ENCODE measurements at places on chromosomes 2 and 18.
A peak's percentile ranks its signal among the peaks of the same experiment; 100 is the strongest.

DNA sequence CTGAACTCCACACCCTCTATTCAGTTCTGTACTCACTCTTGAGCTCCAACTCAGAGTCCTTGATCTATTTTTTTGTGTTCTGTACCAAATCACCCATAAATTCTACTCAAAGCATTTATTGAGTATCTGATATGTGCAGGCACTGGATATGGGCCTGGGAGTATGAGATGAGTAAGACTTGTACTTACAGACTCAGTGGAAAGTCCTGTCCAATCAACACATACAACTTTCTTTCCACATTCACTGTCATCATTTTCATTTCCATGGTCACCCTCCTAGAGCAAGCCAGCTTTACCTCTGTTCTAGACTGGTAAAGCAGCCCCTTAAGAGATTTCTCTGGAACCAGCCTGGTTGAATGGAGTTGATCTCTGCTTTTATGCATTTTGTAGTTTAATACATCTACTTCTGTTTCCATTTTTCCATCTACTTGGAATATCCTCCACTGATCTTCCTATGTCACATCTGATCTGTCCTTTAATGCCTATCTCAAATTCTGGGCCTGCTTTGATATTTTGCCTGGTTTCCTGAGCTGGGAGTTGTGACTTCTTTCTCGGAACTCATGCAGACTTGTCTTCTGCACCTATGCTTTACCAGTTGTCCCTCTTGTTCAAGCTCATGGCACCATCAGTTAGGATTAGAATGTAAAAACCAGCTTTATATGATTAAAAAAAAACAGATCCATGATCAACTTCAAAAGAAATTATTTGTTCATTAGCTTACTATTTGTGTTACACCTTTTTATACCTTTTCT lies 96.9 kb upstream of the GLS start:
- no peak for DNase-seq

DNA sequence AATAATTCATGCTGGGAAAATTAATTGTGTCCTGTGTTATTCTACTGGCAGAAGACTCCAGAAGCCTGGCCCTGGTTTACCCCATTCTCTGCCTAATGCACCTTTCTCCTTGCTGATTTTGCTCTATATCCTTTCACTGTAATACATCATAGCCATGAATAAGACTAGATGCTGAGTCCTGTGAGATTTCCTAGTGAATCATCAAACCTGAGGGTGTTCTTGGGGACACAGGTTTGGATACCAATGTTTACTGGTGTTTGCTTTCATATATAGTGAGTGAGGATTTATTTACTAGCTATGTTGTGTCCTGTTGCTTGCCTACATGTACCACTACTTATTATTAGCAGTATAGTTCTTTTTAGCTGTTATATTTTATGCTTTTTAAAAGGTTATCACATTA lies 6.5 kb downstream of the METTL5 start:
- DNase-seq: no peak

- DNase-seq: no peak
Observed at GRCh38 chr18:34352385-34353163, 127.9 kb upstream of the NOL4 start.

GRCh38 chr2:10389573-10389972 lies 58.6 kb downstream of the ODC1 start:
- DNase-seq: no peak

DNA sequence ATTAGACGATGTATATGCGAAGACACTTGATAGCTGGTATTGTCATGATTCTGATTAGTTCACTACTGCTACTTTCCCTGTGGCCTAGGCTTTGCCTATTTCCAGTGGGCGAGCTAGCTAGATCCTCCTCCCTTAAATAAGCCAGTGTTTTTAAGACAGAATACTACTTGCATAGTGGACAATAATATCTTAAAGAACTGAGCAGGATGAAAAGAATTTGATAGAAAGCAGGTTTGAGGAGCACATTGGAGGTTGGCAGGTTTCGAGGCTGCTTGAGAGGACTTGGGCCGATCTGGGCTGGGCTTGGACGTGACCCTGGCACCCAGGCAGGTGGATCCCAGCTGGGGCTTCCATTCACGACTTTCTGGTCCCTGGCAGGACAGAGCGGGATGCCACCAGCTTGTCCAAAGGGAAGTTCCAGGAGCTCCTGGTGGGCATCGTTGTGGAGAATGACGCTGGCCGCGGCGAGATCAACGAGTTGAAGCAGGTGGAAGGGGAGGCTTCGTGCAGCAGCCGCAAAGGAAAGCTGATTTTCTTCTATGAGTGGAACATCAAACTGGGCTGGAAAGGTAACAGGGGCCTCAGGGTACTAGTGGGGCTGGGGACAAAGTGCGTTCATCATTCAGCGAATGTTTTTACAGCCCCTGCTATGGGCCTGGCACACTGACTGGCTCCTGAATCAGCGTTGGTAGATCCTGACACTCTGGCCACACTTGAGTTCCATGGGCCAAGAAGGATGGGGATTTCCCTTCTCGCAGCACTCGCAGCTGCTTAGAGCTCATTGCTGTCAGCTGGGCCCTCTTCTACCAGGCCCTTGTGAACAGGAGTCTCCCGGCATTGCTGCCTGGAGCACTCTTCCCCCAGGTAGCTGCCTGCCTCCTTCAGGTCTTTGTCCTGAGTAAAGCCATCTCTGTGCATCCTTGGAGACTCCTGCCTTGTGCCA lies 16.9 kb downstream of the C2orf74 start:
- DNase-seq: peak; percentile 29

GRCh38 chr18:3595369-3596273 lies 145.6 kb downstream of the TGIF1 start:
- DNase-seq: peak; percentile 57

- no peak for DNase-seq
Observed at GRCh38 chr2:68643011-68643873, at the start of gene PROKR1. TSS of gene PROKR1 (plus strand) at chr2:68643579. CDS start at chr2:68645822, 2,243 bp downstream.

GRCh38 chr2:124327303-124327702 lies 302.2 kb downstream of the CNTNAP5 start:
- no peak for DNase-seq

GRCh38 chr2:167069855-167070254 lies 181.6 kb downstream of the XIRP2 start:
- DNase-seq: no peak

DNA sequence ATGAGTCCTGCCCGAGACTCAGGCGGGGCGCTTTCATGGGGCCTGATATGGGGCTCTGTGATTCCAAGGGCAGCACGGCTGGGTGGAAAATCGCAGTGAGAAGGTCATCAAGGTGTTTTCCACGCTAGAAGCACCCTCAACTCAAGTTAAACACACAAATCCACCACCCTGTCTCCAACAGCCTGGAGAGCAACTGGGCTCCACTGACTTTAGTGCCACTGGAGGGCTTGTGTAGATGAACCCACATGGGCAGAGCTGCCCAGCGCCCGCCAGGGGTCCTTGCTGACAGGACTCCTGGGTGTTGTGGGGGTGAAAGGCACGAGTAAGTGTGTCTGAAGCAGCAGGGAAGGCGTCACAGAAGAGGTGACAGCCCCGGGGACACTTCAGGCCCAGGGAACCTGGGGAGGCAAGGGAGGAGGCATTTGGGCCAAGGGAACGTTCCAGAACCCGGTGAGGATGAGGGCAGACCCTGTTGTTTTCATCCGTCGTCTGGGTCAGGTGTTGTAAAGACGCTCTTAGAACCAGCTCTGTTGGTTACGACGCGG lies 51.8 kb upstream of the CTDP1 start:
- no peak for DNase-seq

- DNase-seq: no peak
Observed at GRCh38 chr2:150051004-150051403, 436.5 kb downstream of the RND3 start.

DNA sequence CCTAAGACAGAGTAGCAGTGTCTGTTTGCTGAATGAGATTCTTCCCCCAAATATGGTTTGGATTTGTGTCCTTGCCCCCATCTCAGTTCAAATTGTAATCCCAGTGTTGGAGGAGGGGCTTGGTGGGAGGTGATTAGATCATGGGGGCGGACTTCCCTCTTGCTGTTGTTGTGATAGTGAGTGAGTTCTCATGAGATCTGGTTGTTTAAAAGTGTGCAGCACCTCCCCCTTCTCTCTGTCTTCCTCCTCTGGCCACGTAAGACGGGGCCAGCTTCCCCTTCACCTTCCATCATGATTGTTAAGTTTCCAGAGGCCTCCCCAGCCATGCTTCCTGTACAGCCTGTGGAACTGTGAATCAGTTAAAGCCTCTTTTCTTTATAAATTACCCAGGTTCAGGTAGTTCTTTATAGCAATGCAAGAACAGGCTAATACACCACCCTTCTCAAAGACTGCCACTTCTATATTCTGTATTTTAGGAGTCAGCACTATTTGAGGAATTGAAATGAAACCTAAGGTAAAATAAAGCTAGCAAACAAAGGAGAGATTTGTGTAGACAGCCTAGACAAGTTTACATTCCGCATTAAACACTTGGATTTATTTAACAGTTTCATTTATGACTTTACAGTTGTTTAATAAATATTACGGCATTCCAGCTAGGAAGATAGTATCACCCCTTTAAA lies 21.6 kb downstream of the FBXO36 start:
- no peak for DNase-seq

DNA sequence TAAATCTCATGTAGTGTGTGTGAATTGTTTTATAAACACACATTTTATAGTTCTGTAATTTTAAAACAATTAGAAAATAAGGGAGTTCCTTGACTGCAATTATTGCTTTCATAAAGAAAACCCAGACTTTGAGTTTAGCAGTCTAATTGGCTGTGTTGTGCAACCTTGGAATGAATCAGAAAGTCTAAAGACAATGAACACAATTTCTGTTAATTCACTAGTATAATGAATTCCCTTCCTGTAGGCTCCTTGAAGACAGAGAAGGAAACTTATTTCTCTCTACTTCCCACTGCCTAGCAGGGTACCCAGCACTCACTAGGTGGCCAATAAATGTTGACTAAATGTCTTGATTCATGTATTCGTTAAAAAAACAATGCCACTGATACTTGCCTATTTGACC lies 79.9 kb downstream of the ANTXR1 start:
- no peak for DNase-seq

DNA sequence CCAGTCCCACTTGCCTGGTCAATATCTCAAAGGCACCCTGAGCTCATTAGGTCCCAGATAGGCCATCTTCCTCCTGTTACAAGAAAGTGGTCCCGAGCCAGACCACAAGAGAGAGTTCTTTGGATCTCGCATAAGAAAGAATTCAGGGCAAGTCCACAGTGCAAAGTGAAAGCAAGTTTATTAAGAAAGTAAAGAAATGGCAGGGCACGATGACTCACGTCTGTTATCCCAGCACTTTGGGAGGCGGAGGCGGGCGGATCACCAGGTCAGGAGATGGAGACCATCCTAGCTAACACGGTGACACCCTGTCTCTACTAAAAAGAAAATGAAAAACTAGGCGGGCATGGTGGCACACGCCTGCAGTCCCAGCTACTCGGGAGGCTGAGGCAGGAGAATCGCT lies 10.8 kb upstream of the SMAD7 start:
- DNase-seq: no peak

DNA sequence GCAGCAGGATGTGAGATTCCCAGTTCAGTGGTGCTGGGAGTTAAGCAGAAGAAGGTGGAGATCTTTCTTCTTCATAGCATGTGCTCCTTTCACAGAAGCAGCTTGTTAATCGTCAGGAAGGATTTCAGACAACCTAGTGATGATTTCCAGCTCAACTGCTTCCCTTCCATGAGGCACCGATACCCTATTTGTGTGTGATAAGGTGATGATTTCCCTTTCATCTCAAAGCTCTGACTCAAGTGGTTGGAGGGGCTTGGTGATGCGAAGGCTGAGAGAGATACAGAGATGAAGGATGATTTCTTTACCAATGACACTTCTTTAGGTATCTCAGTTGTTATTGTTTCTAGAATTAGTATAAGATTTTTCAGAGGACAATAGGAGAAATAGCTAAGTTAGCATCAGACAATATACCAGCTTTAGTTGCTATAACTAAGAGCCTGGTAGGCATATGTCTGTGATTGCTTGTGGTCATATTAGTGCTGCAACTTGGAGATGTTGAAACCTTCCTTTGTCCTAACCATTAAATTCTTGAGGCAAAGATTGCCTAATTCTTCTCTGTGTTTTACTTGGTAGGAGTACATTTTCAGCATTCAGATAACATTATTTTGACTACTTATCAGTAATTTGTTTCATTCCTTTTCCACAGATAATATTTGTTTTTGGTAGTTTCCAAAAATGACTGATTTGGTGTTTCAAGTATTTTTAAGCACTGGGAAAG lies 111.3 kb downstream of the PLCL1 start:
- DNase-seq: no peak

DNA sequence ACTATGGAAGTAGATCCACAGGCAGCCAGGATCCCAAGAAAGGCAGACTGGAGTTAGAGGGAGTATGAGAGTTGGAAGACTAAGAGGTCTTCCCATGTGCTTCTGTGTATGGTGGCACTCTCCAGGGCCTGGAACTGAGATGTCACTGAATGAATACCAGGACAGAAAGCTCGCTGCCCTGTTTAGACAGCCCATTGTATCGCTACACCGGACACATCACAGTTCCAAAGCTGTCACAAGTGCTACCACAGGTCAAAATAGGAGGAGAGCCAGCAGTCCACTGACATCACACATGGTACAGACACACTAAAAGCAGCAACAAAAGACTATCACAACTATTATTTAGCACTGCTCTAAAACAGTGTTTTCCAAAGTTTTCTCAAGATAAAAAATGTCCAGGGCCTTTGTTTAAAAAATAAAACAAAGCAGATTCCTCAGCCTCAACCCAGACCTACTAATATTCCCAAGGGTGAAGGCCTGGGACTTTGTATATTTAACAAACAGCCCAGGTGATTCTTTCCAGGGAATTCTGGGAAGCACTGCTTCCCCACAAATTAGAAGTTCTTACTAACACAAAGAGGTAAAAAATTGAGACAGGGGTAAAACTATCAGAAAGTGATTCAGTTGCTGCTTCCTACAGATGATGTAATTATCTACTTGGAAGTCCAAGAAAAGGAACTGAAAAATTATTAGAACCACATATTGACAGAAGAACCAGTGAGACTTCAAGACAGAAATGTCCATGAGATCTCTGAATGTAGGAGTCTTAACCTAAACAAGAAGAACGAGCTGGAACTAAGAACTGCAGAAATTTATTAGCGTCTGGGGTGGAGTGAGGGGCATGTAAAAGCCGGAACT lies 116.0 kb downstream of the DTNB start:
- DNase-seq: no peak

DNA sequence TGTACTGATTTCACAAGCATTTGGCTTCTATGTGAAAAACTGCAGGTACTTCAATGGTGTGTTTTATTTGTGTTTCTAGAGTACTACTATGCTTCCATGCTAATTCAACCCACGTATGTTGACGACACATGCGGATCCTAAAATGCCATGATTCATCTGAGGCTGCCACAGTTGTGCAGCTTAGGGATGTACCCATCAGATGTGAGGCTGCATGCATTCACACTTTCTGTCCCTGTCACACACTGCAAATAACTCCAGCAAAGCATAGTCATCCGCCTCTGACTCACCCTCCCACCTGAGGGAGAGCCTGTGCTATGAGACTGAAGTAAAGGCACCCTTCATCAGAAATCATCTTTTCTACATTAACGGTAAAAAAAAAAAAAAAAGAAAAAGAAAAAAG lies 22.1 kb upstream of the SERTAD2 start:
- DNase-seq: no peak

GRCh38 chr2:71887196-71887595 lies 260.5 kb downstream of the CYP26B1 start:
- no peak for DNase-seq

Measured in CD4-positive, alpha-beta T cell treated with Interleukin-17A for 1 hour (primary cell).